Endothelial cell of umbilical vein (primary cell): ENCODE measurements at places on chromosomes 12 and 14. TPM values are rescaled to one million over a fixed set of nuclear protein-coding genes. Genes with fewer than 3 reads are reported as not detected.
A peak's percentile ranks its signal among the peaks of the same experiment; 100 is the strongest.

Gene CFAP54
- polyA plus RNA-seq, result 3.2 and 3.6 TPM in 2 replicates

Gene KCNJ8
- polyA plus RNA-seq, result not detected in 2 replicates

DNA sequence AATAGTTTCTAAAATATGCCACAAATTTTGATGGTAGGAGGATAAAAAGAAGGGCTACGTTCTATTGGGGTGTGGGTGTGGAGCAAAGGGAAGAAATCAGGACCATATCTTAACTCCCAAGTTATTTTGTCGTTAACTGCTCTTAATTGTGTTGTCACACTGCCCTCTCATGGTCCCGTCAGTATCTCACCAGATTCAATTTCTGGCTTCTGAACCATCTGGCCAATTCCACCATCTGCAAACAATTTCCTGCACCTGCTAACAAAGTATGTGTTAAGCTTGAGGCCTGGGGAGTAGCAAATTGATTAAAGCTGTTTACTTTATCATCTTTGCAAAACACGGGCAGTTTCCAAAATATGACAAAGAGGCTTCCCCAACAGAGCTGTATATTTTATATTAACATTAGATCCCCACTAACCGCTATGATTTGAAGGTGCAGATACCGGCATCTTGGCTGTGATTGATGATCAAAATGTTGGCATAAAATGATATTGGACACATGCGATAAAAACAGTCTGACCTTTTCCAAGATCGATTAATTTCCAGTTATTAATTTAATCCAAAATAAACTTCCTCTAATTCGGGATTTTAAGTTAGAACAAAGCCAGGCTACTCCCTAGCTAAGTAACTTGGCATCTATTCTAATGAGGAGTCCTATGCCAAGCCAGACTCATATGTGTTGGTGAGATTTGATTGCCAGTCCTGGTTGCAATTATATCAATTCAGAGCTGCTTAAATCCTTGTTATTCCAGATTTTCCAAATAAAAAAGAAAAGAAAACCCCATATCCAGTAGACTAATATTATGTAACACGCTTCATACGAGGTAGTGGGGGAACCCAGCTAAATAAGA lies 6.9 kb upstream of the DNM1L start:
- DNase-seq, result peak; percentile 85

GRCh38 chr14:33922125-33922524 lies 28.7 kb downstream of the EGLN3 start:
- DNase-seq, result peak; percentile 88

- DNase-seq, result no peak
Observed at GRCh38 chr14:105331575-105332349, 17.2 kb downstream of the PACS2 start.

GRCh38 chr14:23020143-23021128 lies 10.5 kb upstream of the C14orf93 start:
- DNase-seq, result no peak

GRCh38 chr14:24160499-24160849 lies 591 bp upstream of the IRF9 start:
- no peak for DNase-seq

GRCh38 chr14:59333235-59333634 lies 131.9 kb downstream of the GPR135 start:
- DNase-seq, result no peak
